ENCODE measurements at places on chromosomes 6 and 20. TPM values are rescaled to one million over a fixed set of nuclear protein-coding genes. Genes with fewer than 3 reads are reported as not detected.

DNA sequence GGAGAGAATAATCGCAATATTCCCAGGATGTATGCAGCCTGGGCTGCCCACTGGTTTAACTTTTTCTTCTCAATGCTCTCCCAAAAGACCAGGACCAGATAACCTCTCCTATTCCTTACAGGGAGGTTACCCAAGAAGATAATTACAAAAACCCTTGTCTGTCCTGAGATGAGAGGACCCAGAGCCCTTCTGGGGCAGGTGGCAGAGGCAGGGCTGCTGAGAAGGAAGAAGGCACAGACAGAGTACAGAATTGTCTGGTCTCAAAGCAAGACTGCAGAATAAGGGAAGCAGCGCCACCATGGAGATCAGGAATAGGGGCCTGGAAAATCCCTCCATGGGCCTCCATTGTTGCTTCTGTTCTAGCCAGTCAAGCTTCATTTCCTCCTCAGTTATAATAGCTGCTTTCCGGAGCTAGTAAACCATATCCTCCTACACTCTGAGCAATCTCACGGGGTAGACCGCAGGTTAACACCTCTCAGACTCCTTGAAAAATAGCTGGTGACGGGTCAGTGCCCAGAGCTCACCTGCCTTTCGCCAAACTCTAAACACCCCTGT lies 463 bp upstream of the HLA-DMB start:
- DNase-seq: no peak

- no peak for DNase-seq
These were observed 147.4 kb upstream of the SIM1 start for GRCh38 chr6:100612094-100612493.

DNA sequence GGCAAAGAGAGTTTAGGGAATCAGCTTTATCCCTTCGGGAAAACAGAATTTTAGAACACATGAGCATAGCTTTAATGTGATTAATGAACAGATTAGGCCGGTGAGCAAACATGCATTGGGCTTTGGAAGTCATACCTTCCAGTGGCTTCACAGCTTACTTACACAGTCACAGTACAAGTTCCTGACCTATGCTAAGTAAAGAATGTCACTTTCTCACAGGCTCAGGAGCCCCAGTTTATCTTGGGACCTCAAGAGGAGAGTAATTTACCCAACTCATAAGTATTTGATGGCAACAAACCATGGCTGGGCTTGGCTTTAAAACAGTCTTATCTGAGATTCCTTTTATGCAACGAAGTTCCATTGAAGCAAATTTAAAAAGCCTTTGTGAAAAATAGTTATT lies 195.9 kb downstream of the AKAP7 start:
- DNase-seq: no peak

GRCh38 chr6:93293872-93294271 lies 125.5 kb downstream of the EPHA7 start:
- DNase-seq: no peak

DNA sequence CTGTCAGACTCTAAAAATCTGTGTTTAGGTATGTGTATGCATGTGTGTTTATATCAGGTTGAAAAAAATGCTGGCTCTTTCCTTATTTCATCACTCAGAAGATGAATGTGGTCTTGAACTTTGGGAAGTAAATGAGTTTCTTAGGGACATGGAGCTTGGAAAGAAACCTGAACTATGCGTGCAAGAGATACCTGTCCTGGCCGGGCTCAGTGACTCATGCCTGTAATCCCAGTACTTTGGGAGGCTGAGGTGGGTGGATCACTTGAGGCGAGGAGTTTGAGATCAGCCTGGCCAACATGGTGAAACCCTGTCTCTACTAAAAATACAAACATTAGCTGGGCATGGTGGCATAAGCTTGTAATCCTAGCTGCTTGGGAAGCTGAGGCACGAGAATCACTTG lies 4.4 kb upstream of the GLP1R start:
- no peak for DNase-seq

- no peak for DNase-seq
These were observed 542 bp upstream of the AFG1L start for GRCh38 chr6:108294297-108294726.

DNA sequence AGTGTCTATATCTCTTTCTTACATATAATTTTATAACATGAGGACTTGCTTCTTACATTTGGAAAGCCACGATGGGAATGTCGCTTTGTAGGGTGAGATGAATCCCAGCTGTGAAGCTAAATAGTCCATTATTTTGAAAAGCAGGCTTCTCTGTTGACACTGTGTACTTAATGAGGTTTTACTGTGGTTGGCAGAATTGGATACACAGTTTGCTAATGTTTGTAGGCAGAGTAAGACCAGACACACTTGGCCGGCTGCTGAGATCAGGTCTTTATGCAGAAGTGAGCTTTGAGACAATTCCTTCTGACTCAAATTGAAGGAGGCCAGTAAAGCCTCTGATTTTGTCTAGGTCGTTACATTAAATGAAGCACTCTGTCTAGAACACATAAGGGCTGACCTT lies 93.0 kb downstream of the NDUFAF5 start:
- no peak for DNase-seq

DPPA5 gene
- total RNA-seq: not detected

ACTL10 gene
- total RNA-seq: 1.5 TPM

BAK1 gene
- 19.2 TPM for total RNA-seq

GFRAL gene
- not detected for total RNA-seq
